T-helper 22 cell (primary cell): ENCODE measurements at places on chromosomes 3 and 15.

GRCh38 chr3:197376020-197376419 is 77.6 kb upstream of the DLG1 start:
- DNase-seq: no peak

DNA sequence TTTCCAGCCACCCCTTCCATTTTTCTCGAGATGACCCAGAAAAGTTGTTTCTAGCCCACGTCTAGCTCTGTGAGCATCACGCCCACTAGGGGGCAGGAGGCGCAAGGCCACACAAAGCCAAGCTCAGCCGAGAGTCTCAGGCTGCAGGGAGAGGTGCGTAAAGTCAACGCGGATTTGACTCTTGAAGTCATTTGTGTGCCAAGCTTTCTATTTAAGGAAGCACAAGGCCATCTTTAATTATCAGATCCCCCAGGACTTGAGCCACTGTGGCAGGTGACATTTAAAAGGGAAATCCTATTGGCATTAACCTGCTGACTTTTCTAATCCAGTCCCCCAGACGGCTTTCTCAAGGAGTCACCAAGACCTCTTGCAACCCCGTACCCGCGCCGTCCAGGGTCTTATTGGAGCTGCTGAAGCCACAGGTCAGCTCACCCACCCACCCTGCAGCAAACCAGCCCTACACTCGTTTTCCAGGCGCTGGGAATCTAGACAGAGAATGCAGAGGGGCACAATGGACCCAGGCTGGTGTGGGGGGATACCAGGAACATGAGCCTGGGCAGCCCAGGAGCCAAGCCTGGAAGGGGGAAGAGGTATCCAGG is 62.1 kb downstream of the CAPN7 start:
- peak; percentile 66 for DNase-seq

GRCh38 chr3:135199137-135199536 is 404.1 kb downstream of the EPHB1 start:
- DNase-seq: no peak

DNA sequence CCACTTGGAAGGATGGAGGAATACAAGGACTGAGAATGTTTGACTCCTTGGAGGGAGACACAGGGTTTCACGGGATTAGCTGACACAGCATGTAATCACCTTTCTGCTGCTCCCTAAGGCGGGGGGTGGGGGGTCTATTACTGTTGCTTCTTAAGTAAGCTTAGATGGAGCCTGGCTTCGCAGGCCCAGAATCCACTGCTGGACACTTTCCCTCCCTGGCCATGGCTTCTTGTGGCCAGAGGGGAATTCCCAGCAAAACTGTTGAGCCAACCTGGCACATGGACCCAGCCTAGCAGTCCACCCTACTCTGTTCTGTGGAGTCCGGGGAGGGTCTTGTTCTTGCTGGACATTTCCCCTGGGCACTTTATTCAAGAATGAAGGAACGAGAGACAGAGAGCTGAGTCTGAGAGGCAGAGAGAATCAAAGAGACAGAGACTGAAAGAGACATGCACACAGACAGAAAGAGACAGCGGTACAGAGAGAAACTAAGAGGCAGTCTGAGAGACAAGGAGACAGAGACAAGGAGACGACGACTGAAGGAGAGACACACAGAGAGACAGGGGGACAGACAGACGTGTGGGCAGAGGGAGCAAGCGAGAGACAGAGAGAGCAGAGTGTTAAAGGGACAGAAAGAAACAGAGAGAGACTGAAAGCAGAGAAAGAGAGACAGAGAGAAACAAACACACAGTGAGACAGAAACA is 55.6 kb upstream of the DLG1 start:
- no peak for DNase-seq

DNA sequence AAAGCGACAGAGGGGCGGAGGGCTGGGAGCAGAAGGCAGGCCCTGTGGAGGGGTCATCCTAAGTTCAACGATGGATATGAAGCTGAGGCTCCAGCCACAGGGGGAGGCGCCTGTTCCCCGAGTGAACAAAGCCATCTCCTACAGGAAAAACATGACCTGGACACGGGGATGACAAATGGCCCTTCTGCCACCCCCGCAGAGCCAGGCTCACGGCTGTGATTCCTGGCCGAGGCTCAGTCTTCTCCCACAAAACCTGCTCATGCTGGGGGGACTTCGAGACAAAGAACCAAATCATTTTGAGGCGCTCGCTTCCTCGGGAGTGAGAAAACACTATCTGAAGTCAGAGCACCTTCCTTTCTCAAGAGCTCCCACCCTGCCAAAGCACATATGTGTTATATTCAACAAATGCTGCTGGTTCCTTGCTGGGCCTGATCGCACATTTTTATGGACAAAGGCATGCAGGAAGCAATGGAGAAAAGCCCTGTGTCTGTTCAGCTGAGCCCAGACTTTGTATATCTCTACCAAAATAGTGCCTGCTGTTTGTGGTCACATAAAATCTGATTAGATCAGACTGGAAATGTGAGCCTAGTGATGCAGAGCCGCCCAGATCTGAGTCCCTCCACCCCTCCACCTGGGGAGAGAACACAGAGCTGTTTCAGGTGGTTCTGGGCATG is 5.6 kb downstream of the RBP1 start:
- DNase-seq: no peak

DNA sequence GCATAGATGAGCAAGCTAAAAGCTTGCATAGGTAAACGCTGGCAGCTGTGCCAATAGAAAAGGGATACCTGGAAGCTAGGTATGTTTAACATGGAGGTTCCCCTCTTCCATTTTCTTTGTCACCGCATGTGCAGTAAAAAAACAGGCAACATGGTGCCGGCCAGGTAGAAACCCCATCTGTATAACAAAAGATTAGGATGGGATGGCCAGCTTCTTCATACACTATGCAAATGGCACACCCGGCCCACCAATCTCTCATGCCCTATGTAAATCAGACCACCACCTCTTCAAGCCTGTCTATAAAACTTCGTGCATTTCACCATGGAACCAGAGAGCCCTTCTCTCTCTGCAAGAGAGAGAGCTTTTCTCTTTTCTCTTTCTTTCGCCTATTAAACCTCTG is 224.3 kb upstream of the P2RY1 start:
- no peak for DNase-seq

- DNase-seq: no peak
Measured at GRCh38 chr15:42798802-42799201, 61.9 kb upstream of the CDAN1 start.

GRCh38 chr3:20047341-20047779 is 7.1 kb downstream of the KAT2B start:
- no peak for DNase-seq

GRCh38 chr15:90316139-90316538 is 35.9 kb upstream of the ZNF774 start:
- DNase-seq: no peak

- DNase-seq: no peak
Measured at GRCh38 chr3:136731274-136731884, 20.8 kb downstream of the STAG1 start.

DNA sequence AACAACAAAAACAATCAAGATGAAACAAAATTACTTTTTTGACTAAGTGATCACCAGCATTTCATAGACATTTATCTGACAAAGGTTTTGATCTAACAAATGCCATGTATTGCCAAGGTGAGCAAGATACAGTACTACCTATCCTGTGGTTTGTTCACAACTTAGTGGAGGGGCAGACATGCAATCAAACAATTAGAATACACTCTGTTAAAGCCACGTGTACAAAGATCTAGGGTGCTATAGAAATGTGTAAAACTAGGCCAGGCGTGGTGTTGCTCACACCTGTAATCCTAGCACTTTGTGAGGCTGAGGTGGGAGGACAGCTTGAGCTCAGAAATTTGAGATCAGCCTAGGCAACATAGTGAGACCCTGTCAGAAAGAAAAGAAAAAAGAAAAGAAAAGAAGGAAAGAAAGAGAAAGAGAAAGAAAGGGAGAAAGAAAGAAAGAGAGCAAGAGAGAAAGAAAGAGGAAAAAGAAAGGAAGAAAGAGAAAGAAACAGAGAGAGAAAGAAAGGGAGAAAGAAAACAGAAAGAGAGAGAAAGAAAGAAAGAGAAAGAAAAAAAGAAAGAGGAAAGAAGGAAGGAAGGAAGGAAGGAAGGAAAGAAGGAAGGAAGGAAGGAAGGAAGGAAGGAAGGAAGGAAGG is 1.4 kb upstream of the TRIM69 start:
- DNase-seq: no peak

GRCh38 chr15:40877694-40878093 is 3.7 kb upstream of the RHOV start:
- DNase-seq: no peak

GRCh38 chr15:40332113-40332781 is 8.5 kb downstream of the CCDC9B start:
- DNase-seq: no peak

DNA sequence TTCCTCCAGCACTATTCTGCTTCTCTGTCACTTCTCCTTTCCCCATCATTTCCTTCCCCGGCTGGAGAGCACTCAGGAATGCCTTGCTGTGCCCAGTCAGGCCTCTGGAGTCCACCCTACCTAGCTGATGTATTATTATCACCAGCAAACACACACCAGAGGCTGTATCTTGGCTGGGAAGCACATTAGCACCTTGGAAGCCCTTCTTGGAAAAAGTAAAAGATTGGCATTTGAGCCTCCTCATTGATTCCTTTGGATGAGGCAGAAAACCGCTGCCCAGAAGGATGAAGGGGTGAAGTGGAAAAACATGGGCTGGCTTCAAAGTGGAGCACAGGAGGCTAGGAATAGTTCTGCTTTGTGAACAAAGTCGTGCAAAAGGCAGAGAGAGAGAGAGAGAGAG is 244.3 kb downstream of the RPLP1 start:
- no peak for DNase-seq

- DNase-seq: no peak
Measured at GRCh38 chr3:132004571-132004970, 30.2 kb downstream of the CPNE4 start.

DNA sequence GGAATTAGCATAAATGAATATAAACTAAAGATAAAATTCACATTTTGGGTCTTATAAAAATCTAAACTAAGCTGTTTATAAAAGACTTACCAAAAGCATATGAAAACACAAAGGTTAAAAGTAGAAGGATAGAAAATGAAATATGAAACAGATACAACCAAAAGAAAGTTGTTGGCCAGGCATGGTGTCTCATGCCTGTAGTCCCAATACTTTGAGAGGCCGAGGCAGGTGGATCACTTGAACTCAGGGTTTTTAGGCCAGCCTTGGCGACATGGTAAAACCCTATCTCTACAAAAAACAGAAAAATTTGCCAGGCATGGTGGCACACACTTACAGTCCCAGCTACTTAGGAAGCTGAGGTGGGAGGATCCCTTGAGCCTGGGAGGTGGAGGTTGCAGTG is 51.0 kb downstream of the CPA3 start:
- no peak for DNase-seq

- no peak for DNase-seq
Measured at GRCh38 chr3:113575206-113575605, 42.9 kb downstream of the SIDT1 start.

DNA sequence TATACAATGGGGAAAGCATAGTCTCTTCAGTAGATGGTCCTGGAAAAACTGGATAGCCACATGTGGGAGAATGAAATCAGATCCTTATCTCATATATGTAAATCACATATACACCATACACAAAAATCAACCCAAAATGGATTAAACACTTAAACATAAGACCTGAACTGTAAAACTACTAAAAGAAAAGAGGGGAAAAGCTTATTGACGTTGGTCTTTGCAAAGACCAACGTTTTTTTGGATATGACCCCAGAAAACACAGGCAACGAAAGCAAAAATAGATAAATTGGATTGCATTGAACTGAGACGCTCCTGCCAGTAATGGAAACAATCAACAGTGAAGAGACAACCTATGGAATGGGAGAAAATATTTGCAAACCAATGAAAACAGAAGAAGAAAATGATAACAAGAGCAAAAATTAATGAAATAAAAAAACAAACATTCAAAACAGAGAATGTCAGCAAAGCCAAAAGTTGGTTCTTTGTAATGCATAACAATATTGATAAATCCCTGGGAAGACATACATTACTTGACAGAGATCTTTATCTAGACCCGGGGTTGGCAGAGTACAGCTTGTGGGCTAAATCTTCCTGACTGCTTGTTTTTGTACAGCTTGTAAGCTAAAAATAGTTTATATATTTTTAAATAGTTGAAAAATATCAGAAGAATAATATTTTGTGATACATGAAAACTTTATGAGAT is 86.9 kb downstream of the NEO1 start:
- DNase-seq: no peak

DNA sequence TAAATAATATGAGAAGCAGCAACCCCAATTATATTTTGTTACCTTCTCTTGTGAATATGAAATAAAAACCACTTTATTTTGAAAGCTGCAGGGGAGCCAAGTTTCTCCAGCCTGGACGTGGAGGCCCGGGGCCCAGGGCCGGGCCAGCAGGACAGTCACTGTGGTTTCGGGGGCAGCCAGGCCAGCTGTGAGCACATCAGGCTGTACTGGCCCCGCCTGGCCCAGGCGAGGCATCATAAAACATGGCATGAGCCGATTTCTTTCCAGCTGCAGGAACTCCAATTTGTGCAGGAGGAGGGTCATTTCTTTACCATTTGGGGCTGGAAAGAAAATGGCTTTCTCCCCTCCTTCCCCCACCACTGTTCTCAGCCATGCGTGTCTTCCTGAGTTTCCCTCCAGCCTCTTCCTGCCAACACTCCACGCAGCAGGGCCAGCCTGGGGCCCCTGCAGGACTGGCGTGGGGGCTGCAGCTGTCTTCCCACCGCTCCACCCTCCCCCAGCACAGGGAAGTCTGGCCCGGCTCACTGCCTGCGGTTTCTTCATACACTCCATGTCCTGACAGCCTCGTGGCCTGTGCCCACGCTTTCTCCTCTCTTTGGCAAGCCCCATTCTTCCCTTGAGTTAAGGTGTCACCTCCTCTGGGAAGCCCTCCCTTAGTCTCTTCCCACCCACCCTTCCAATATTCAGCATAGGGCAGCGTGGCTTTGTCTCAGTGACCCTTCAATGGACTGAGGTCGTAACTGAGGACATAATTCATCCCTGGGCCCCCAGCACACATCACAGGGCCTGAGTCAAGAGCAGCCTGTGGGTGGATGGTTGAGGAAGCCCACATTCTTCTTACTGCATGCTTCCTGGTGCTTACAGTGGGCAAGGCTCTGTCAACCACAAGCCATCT is 135.8 kb downstream of the CHSY1 start:
- DNase-seq: no peak

DNA sequence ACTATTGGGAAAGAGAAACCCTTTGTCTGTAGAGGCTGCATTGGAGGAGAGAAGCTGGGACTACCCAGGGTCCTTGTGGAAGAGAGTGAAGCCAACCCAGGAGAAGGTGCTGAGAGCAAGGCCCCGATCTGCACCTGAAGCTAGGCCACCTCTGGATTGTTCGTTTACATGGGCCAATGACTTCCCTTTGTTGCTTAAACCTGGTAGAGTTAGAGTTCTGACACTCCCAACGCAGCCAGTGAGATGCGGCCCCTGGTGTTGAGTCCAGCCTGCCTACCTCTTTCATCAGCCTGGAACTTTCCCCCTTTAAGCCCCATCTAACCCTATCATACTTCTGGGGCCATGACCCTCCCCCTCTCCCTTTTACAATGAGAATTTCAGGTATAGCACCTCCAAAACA is 30.8 kb downstream of the CCDC13 start:
- DNase-seq: no peak
